ENCODE measurements at places on chromosomes 7 and 10. TPM values are rescaled to one million over a fixed set of nuclear protein-coding genes. Genes with fewer than 3 reads are reported as not detected.

Gene SPDYE2
- total RNA-seq, result not detected

Gene PDLIM1
- 80.8 TPM for total RNA-seq

Gene VAX1
- not detected for total RNA-seq

Gene HTR7
- total RNA-seq, result 1.8 TPM

Gene AKR1C1
- 31.5 TPM for total RNA-seq

Gene PRXL2A
- 82.3 TPM for total RNA-seq

Gene IL6
- total RNA-seq, result 55.3 TPM
